ENCODE measurements at places on chromosomes 6 and 20.

DNA sequence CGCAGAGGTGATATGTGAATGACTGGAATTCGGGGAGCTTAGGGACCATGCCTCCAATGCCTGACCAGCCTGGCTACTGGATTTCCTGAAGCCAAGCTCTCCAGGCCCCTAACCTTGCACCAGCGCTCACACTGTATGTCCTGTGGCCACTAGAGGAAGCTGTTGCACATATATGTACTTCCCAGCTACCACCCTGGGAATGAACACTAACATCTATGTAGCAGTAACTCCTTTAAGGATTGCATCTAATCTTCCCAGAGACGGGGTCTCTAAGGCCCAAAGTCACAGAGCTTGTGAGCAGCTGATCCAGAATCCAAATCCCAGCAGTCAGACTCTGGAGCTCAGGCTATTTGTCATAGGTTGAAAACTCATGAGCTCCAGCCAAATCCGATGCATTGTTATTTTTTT, 20.4 kb upstream of the BPIFB1 start:
- no peak for DNase-seq

GRCh38 chr6:166770216-166771116, 143.4 kb upstream of the RPS6KA2 start:
- no peak for DNase-seq

GRCh38 chr6:136216503-136217401, 33.4 kb downstream of the MTFR2 start:
- DNase-seq: no peak

DNA sequence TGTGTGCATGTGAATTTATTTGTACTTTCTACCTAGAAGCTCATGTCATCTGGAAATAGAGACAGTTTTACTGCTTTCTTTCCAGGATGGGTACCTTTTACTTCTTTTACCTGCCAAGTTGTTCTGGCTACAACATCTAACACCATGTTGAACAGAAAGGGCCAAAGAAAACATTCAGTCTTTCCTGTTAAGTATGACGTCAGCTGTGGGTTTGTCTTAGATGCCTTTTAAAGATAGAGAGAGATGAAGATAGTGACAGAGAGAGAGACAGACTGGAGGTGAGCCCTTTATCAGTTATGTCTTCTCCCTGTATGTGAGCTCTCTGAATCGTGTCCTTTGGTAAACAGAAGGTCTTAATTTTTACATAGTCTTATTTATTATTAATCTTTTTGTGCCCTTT, 3.4 kb upstream of the DACT2 start:
- DNase-seq: no peak

DNA sequence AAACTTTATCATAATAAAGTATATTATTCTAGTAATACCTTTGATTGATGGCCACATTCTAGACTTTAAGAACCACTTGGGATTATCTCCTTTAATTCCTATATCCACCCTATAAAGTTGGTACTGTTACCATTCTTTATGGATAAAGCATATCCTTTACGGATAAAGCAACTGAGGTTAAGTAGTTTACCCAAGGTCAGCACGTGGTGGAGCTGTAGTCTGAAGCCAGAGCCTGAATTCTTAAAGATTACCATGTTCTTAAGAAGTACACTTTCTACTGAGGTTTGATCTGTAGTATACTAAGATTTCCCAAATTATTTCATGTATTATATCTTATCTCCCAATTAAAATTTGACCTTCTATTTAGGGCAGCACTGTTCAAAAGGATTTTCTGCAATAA, 3.0 kb upstream of the NCOA7 start:
- DNase-seq: no peak

- no peak for DNase-seq
Observed at GRCh38 chr20:37354210-37355195, 8.6 kb downstream of the SRC start.

DNA sequence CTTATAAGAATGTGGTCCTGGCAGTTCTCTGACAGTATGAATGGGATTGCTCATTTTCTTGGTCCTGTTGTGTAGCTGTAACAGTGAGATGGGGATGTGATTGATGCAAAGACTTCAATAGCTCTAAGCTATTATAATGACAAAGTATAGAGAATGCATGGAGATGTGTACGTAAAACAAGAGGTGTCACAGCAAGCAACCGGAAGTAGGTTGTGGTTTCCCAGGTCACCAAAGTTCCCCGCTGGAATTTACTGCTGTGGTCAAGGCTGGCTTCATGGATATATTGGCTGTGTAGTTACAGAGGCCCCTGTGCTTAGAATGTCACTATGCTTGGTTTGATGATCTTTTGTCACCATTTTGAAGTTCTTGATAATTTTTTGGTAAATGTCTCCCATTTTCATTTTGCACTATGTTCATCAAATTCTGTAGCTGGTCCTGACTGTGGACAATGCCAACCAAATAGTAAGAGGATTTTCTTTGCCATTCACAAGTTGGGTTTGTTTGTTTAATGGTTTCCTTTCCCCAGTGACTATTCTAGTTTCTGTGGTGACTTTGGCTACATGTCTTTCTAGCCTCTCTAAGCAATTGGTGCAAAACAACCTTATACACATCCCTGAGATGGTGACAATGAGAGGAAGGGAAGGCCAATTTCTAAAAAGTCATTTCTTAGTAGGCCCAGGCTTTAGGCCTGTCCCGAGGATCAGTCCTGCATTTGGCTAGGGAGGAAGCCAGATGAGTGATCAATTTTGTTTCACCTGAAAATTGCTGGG, 10.5 kb downstream of the DNAH8 start:
- no peak for DNase-seq

DNA sequence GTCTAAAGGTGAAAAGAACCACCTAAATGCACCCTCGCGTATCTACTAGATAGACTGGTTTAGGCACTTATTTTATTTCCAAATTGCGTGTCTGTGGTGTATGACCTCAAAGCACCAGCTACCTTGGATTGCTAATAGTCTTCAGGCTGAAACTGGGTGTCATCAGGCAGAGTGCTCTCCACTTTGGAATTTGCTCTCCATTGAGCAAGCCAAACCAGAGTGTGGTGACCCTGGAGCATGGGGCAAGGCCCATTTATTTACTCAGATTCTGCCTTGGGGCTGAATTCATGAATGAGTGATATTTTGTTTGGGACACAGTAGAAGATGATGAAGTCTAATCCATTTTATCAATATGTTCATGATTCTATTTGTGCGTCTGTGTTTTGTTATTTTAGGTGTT, 812.8 kb upstream of the SLC35B3 start:
- DNase-seq: no peak

GRCh38 chr6:19632230-19632629, 204.9 kb upstream of the ID4 start:
- no peak for DNase-seq

- no peak for DNase-seq
Observed at GRCh38 chr20:59817846-59818615, 115.4 kb downstream of the SYCP2 start.

GRCh38 chr20:37327748-37328147, 18.2 kb upstream of the SRC start:
- no peak for DNase-seq

GRCh38 chr6:133227344-133227743, 13.8 kb upstream of the EYA4 start:
- DNase-seq: no peak

DNA sequence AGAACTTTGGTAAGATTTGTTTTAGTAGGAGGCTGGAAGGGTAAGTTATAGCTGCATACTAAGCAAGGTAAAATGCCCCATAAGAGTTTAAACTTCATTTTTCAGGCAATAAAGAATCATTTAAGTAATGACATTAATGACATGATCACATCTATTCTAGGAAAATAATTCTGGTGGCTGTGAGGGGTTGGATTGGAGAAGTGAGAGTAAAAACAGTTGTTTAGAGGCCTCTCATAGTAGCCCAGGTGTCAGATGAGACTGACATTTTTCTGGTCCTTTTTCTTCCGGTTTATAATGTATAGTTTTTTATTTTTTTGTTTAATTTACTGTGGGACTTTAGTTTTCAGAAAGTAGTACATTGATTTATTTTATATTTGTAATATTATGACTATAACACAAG, 40.8 kb downstream of the ITCH start:
- no peak for DNase-seq

- no peak for DNase-seq
Observed at GRCh38 chr6:121573481-121573880, 138.0 kb downstream of the GJA1 start.

DNA sequence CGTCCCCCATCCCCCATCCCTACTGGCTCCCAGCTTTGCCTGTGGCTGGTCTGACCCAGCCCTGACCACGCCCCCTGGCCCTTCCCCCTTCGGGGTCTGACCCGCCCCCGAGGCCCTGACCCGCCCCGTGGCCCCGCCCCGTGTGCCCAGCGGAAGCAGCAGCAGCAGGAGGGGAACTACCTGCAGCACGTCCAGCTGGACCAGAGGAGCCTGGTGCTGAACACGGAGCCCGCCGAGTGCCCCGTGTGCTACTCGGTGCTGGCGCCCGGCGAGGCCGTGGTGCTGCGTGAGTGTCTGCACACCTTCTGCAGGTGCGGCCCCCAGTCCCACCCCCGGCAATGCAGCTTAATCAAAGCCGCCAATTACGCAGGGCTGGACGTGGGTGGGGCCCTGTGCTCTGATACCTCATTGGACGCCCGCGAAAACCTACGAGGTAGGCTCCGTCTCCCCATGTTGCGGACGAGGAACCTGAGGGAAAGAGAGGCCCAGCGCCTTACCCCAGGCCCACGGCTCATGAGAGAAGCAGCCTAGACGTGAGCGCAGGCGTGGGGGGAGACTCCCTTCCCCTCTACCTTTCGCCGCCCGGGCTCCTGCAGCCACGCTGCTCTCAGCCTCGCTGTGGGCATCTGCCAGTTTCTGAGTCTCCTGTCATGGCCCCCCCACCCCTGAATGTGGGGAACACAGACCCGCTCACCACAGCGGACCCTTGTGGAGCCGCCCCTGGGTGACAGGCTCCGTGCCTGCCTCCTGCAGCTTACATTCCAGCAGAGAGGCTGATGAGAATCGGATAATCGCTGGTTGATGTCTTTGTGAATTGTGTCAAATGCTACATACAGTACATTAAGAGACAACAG, 12.8 kb downstream of the RBCK1 start:
- DNase-seq: no peak
